Esophagus mucosa (tissue), 1 donor: ENCODE measurements at places on chromosomes 11 and 22. TPM values are rescaled to one million over a fixed set of nuclear protein-coding genes. Genes with fewer than 3 reads are reported as not detected.

Gene CARNS1
- total RNA-seq: 0.20 TPM

GRCh38 chr11:12007230-12007593, 1.2 kb downstream of the DKK3 start:
- no peak for ATAC-seq

- ATAC-seq: no peak
These were observed 552.1 kb upstream of the CHORDC1 start for GRCh38 chr11:90774727-90775566.

DNA sequence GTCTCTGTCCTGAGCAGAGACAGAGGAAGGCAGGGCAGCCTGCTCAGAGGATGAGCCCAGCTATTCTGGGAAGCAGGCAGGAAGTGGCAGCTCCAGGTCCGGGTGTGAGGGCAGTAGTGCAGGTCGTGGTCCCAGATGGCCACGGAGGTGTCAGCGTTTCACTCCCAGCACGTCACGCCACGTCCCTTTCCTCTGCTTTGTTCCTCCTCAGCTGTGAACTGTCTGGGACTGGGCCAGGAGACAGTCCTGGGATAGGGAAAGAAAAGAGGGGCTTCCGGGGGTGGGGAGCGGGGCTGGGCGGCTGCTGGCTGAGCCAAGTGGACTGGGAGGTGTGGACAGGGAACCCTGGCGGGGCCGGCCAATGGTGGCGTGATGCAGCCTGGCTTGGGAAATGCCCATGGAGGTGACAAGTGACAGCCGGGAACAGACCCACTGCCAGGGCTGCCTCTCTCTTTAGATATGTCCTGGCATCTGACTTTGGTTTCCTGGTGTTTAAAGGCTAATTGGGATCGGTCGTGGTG, 64.7 kb downstream of the KCNQ1 start:
- ATAC-seq: peak; percentile 31

DNA sequence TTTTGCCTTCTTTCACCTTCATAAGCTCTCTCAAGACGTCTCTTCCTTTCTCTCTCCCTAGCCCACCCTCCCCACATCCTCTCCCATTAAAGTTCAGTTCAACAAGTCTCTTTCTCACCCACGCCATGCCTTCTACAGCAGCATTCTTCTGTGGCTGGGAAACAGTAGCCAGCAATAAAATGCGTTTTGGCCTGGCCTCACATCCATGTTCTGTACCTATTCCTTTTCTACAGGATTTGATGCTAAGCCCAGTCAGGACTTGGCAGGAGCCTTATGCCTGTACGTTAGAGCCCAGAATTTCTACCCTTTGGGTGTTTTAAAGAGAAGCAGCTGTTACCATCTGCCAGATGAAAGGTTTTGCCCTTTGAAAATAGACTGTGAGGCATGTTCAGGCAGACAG, 7.1 kb upstream of the CD44 start:
- no peak for ATAC-seq

Gene CREB3L1
- total RNA-seq: 0.64 TPM

GRCh38 chr11:126607776-126608541, 252.5 kb downstream of the ST3GAL4 start:
- ATAC-seq: no peak

GRCh38 chr11:57529012-57529411, 1.5 kb downstream of the TIMM10 start:
- ATAC-seq: no peak

Gene IGLL5
- total RNA-seq: 1.8 TPM

DNA sequence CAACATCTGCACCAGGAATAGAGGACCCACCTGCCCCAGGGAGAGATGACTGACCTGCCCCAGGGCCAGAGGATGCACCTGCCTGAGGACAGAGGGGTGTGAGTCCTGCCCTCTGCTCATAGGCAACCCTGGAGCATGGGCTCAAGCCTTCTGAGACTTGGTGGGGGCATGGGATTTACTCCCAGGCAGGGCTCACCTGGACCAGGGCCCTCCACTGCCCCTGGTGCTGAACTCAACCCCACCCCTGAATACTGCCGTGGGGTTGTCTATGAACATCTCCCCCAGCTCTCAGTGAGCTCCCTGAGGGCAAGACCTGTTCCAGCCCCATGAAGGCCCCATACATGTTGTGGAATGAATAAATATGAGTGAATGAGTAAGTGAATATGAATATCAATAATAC, 33.8 kb upstream of the MUC5AC start:
- no peak for ATAC-seq

DNA sequence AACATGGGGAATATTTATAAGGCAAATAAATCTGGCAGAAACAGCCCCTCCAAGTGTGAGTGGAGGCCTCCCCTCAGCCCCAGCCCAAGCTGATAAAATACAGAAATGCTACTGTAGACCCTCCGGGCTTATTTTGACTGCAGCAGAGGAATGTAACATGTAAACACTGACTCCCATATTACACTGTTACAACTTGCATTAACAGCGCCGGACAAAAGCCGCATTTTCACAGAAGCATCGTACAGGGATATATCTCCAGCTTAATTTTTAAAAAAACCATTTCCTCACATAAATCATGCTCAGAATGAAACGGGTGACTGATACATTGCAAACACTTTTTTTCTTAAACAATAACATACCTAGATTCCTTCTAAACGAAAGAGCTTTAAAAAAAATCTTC, 36.6 kb upstream of the COMT start:
- ATAC-seq: no peak

DNA sequence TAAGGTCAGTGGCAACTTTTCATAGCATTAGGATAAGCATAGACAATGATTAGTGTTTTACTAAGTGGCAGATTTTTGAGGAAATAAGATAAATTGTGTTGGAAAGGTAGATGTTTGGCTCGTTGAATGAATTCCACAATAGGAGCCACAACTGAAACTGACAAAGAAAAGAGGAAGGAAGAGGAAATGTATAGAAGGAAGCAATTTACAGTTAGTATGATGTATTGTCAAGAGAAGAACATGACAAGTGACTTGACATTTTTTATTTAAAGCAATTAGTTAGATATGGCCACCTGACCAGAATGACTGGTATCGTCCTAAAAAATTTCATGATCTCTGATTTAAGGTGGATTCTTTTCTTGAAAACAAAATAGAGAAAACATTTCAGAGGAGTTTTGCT, 3.1 kb upstream of the RAG2 start:
- no peak for ATAC-seq

GRCh38 chr11:60016881-60017280, at the start of gene OOSP4B:
Gene OOSP4B, plus strand, starts transcription at chr11:60017181.
- ATAC-seq: no peak

Gene BDNF
- 0.92 TPM for total RNA-seq

GRCh38 chr11:16958833-16959232, 55.4 kb downstream of the PLEKHA7 start:
- no peak for ATAC-seq

- no peak for ATAC-seq
These were observed 791 bp downstream of the GDPD4 start for GRCh38 chr11:77300695-77301094.

Gene CCDC188
- 0.44 TPM for total RNA-seq

Gene WNT7B
- 8.4 TPM for total RNA-seq

- ATAC-seq: no peak
These were observed 87.7 kb downstream of the CHST1 start for GRCh38 chr11:45577752-45578151.

DNA sequence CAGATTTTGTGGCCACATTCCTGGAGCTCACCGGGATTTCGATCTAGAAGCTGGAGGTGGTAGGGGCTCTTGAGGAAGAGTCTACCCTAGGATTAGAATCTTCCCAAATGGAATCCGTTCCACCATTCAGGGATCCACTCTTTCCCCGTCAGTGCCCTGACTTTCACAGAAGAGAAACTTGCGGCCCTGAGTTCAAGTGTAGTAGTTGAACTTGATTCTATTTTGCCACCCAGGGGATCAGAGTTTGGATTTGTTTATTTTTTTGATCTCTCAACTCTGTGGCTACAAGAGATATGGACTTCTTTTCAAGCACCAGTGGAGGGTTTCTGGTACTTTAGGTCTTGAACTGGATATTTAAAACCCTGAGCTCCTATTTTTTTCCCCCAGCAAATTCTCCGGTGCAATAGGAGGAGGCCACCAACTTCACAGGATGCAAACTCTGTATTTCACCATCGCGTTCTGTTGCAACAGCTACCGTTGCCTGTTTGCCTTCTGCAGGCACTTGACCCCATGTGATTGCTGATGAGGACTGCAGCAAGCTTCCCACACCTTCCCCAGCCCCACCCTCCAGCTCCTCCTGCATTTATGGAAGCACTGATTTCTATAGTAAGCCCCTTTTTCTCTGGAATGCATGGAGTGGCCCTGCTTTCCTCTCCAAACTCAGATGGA, 14.8 kb upstream of the MRGPRF start:
- no peak for ATAC-seq

- no peak for ATAC-seq
These were observed 154.6 kb downstream of the MAML2 start for GRCh38 chr11:96188243-96189006.

GRCh38 chr11:88345949-88346348, 8.4 kb upstream of the CTSC start:
- ATAC-seq: no peak

DNA sequence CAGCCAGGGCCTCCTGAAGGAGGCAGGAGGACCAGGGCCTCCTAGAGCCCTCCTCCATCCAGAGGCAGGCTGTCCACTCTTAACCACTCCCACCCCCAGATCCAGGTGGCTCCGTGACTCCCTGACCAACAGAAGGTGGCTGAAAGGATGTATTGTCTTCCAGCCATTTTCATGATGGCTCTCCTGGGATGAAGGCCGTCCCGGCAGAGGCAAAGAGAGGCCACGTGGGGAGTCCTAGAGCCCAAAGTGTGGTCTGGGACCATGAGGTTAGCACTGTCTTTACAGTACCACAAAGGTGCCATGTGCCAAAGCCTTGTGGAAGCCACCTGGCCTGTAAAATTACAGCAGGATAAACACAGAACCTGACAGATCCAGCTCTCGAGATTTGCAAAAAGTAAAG, 42.3 kb downstream of the DUSP8 start:
- ATAC-seq: no peak

DNA sequence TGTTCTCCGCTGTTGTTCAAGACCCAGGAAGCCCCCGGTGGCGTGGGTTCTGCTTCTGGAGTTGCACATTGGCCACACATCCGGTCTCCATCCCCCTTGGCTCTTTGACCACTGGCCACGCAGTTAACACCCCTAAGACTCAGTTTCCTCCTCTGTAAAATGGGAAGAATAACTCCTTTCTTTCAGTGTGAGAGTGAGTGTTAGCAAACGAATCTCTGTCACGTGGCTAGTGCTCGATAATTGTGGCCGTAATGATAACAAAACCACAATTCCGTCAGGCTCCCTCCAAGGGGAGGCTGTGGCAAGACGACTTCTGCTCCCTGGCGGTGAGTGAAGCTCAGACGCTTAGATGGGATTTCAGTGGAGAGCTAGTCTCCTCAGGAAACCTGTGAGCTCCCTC, 315.2 kb upstream of the B3GAT1 start:
- no peak for ATAC-seq

- ATAC-seq: no peak
These were observed 484.4 kb downstream of the LRRC4C start for GRCh38 chr11:40975076-40975475.

GRCh38 chr11:133947321-133947756, 9.4 kb downstream of the IGSF9B start:
- peak; percentile 35 for ATAC-seq

Gene TEF
- 12.5 TPM for total RNA-seq

Gene CHRNA10
- 0.64 TPM for total RNA-seq

- ATAC-seq: no peak
These were observed 108.5 kb upstream of the BID start for GRCh38 chr22:17882727-17883126.

DNA sequence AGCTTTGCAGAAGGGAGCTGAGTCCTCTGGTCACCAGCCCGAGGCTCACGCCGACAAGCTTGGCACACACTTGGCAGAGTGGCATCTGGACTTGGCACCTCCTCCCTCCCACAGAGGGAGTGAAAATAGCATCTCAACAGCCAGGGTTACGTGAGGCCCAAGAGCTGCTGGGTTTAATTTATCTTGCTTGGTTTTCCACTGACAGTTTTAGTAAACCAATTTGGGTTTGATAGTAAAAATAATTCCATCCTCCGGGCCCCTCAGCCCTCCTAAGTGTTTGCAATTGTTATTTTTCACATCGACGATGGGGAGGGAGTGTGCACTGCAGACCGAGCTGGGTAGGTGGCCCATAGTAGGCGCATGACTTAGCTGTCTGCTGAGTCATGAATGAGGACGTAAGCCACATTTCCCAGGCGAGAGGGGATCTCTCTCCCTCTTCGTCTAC, 107.6 kb upstream of the ASPHD2 start:
- no peak for ATAC-seq

- no peak for ATAC-seq
These were observed 934.9 kb downstream of the BRD1 start for GRCh38 chr22:48892578-48893287.

GRCh38 chr22:44870021-44870420, 117.6 kb downstream of the ARHGAP8 start:
- peak; percentile 90 for ATAC-seq

GRCh38 chr11:130449996-130450769, 1.7 kb downstream of the ADAMTS15 start:
- no peak for ATAC-seq
